ENCODE measurements at places on chromosomes 2 and 18.
A peak's percentile ranks its signal among the peaks of the same experiment; 100 is the strongest.

DNA sequence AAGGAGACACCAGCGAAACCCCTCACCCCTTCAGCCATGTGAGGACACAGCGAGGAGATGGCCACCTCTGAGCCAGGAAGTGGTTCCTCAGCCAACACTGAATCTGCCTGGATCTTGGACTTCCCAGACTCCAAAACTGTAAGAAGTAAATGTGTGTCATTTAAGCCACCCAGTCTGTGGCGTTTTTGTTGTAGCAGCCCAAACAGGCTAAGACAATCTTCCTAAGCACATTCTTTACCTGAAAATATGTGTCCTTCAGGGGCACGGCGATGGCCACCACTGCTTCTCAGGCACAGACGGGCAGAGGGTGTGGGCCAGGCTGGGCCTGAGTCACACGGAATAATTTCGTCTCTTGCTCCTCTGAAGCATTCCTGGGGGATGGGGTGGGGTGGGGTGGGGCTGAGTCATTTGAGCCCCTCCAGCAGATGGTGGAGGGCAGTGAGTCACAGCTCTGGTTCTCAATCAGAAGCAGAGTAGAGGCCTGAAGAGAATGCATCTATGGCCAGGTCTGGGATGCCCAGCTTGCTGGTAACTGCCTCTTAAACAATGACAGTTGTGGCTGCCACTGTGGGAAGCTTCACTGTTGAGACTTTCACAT lies 142.4 kb downstream of the CAPN13 start:
- no peak for DNase-seq

DNA sequence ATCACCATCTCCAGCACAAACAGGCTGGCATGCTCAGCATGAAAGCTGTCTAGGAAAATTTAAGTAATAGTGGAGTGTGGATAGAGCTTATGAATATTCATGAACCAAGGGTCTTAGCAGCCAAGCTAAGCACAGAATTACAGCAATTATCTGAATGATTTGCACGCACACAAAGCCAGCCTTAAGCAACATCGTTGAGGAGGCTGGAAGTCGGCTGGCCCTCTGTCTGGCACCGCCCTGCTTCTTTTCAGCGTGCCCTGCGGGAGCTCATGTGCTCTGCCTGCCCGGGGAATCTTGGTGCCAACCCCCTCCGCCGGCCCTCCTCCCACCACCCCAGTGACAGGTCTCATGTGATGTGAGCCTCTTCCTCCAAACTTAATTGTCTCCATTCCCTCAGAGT lies 540.1 kb downstream of the CMPK2 start:
- DNase-seq, result no peak

GRCh38 chr18:49081511-49082155 lies 130.9 kb upstream of the SMAD7 start:
- DNase-seq, result no peak

- DNase-seq, result no peak
Measured at GRCh38 chr18:27061488-27062095, 123.5 kb downstream of the CHST9 start.

DNA sequence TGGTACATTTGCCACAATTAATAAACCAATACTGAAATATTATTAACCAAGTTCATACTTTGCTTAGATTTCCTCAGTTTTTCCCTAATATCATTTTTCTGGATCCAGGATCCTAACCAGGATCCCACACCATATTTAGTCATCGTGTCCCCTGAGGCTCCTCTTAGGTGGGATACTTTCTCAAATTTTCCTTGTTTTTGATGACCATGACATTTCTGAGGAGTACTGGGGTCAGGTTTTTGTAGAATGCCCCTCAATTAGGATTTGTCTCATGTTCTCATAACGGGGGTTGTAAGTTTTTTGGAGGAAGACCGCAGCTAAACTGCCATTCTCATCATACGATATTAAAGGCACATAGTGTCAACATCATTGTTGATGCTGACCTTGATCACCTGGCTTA lies 15.5 kb upstream of the ERCC3 start:
- DNase-seq, result no peak

DNA sequence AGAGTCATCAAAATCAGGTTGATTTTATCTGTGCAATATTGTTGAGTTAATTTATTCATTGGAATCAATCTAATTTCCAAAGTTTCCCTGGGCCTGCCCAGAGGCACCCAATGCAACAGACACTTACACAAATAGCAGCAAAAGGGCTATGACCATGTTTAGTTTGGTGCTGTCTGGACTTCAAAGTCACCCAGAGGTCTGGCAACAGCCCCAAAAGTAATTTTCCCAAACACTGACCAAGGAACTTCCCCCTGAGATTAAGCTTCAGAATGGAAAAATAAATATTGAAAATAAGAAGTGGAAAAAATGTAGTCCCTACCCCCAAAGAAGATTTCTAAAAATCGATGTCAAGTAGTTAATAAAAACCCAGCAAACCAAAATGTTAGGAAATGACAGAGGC lies 70.9 kb upstream of the RNF152 start:
- no peak for DNase-seq

DNA sequence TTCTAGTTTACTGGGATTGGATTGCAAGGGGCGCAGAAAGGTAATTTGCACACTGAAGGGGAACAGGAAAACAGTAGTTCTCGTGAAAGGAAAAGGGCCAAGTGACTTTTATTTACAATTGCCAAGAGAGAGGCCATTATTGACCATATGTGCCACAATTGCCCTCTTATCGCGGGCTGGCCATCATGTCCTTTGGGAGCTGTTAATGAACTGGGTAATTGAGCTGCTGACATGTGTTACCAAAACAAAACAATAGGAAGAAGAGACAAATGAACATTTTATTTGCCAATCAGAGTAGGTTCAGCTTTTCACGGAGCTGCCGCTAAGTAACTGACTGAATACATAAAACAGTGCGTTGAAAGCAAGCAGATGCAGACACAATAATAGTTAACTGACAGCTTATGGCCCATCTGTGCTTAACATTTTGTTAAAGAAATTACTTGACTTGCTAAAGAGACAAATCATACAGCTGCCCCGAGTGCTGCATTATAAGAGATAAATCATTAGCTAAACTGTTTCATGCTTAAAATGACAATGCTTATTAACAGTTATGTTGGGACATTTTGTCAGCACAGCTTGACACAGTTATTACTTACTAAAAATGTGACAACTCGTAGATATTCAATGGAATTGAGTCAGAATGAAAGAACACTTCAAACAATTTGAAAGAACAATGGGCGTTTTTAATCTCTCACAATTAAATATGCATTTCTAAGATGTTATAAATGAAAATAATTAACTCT lies 57.5 kb downstream of the PAX3 start:
- DNase-seq, result no peak

DNA sequence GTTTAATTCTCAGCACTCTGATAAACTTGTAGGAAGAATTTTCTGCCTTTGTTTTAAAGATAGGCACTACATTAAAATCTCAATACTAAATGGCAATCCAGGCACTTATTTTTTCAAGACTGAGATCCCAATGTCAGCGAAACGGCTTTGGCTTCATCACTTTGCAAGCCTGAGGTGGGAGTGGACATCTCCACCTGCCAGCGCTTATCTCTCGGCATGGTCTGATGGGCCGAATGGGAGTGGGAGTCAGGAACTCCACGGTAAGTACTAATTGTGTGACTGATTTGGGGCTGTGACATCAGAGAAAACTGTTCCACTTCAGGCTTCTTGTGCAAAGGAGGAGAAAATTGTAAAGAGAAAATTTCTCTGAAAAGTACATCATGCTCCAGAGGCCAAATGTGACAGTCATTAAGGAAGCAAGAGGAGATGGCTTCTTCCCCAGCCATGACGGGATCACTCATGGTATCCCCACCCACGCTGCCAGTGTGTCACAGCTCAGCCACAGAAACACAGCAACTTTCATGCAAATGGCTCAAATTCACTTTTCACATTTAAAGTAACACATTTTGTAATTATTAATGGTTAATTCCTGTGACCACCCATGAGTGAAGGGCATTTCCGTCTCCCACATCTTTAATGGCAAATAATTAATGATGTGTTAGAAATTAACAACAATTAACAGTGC lies 385.5 kb upstream of the HNRNPA3 start:
- DNase-seq, result no peak

GRCh38 chr18:59690186-59690982 lies 6.8 kb downstream of the CCBE1 start:
- no peak for DNase-seq

GRCh38 chr2:234267534-234267933 lies 217.0 kb downstream of the SPP2 start:
- no peak for DNase-seq

DNA sequence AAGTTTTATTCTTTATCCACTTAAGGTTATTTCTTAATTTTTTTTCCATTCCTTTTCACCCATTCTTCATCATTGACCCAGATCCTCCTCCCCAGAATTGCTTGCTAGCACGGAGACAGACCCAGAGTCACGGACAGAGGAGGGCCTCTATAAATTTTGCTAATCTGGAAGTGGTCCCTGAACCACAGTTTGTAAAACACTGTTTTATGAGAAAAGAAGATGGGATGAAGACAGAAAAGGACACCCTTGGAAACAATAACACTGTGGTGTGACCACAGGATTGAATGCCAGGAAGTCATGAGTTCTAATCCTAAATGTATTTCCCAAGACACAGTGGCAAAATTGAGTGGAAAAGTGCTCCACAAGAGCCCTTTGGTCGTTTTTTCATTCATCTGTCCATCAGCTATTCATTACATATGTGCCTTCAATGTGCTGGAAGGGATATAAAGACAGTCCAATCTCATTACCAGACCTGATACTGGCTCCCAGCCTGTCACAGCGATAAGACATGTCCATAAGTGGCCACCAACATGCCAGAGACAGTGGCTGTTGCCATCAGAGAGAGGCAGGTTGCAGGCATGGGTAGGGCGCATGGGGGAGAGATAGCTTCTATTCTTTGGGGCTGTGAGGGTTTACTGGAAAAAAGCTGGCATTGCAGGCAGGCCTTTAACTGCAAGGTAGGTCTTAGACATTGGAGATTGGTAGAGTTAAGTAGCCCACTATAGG lies 175.2 kb upstream of the ALPP start:
- no peak for DNase-seq

DNA sequence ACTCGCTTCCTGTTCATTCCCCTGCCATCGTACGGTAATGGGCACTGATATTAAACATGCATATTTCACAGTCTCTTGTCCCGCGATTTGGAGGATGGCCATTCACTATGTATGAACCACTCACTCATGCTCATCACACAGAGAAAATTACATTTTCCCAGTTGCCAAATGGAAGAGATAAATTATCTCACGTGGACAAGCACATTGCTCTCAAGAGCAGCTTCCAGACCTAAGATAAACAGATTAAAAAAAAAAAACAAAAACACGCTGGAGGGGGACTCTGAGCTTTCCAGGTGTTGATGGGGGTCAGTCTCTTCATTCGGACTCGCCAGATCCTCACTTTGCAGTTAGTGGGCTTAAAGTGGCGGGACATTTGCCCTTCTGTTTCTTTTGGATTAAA lies 1.7 kb upstream of the MAPK4 start:
- DNase-seq, result no peak

GRCh38 chr2:215635788-215636139 lies 199.9 kb upstream of the FN1 start:
- no peak for DNase-seq

- peak; percentile 4 for DNase-seq
Measured at GRCh38 chr2:235951982-235952381, 216.2 kb downstream of the GBX2 start.

GRCh38 chr18:25862881-25863600 lies 227.4 kb downstream of the SS18 start:
- DNase-seq, result no peak

DNA sequence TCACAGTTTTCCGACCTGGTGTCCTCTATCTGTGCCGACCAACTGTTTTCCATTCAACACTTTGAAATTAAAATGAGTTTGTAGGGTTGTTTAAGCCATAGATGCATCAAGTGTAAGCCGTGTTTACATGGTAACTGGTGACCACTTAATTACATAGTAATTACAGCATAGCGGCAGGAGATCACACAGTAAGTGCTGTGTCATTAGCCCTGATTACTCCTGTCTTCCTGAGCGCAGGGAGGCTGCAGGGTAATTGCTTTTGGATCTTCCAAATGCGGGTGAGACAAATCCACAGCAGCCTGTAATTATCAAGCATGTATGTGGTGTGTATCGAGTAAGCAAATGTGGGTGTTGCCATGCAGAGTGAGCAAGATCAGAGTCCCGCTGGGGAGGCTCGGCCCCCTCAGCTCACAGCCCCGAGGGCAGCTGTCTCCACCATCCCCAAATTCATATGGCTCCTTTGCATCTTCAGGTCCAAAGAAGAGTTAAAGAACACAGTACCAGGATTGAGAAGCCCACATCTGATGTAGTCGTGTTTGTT lies 71.5 kb upstream of the HDAC4 start:
- DNase-seq, result no peak

DNA sequence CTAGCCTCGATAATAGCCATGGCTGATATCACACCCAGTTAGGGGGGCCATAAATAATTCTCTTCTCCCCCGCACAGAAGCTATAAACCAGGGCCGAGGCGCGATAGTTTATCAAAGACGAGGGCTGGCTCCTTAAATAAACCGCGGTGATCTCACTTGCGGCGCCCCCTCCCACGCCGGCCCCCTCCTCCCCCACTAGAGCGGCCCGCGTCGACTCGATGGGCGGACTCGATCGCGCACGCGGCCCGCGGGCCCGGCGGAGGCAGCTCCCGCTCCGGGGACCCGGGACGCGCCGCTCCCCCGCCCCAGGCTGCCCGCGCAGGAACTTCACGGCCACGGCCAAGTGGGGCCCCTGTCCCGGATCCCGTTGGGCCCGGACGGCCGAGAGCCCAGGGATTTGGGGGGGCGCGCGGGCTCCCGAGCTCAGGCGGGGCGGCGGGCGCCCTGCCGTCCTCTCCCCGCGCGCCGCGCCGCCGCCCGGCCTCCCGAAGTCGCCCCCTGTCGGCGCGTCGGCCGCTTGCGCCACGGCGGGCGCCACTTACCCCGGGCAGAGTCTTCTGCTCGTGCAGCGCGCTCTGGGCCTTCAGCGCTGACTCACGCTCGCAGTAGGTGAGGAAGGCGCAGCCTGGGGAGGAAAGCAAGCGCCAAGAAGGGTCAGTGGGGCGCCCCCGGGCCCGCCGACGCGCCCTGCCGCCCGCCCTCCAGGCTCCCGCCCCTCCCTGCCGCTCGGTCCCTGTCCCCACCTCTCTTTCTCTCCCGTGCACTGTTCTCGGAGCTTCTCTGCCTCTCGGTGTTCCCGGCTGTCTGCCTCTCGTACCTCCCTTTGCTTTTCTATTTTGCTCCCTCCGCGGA lies 80.4 kb downstream of the CELF4 start:
- DNase-seq, result no peak

GRCh38 chr2:20424300-20425290 lies 22.3 kb upstream of the RHOB start:
- no peak for DNase-seq

- DNase-seq, result no peak
Measured at GRCh38 chr18:3411854-3412268, 38.1 kb upstream of the TGIF1 start.

- no peak for DNase-seq
Measured at GRCh38 chr2:111622859-111623258, 261.1 kb downstream of the ANAPC1 start.

GRCh38 chr2:107737756-107738155 lies 88.9 kb upstream of the RGPD4 start:
- DNase-seq, result no peak

GRCh38 chr2:64457524-64457923 lies 3.6 kb downstream of the LGALSL start:
- no peak for DNase-seq
